CD4-positive, alpha-beta T cell treated with Interleukin-6 at 100 ng/mL for 8 hours (primary cell): ENCODE measurements at places on chromosomes 3 and 15.
A peak's percentile ranks its signal among the peaks of the same experiment; 100 is the strongest.

DNA sequence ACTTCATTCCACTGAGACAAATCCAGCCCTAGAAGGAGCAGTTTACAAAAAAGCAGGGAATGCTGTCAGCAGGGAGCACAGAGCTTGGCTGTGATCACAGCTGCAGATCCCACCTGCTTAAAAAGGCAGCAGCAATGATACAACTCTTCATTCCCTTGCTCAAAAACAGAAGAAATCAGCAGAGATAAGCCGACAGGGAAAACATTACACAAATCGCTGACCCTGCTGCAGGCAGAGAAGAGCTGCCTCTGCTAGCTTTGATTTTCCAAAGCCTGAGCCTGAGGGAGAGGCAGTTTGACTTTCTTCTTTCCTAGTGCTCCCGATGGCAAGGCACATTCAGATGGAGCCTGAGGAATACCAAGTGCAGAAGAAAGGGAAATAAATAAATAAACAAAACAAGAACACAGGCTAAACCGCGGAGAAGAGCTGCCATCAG lies 80.2 kb downstream of the SHQ1 start:
- DNase-seq = no peak

DNA sequence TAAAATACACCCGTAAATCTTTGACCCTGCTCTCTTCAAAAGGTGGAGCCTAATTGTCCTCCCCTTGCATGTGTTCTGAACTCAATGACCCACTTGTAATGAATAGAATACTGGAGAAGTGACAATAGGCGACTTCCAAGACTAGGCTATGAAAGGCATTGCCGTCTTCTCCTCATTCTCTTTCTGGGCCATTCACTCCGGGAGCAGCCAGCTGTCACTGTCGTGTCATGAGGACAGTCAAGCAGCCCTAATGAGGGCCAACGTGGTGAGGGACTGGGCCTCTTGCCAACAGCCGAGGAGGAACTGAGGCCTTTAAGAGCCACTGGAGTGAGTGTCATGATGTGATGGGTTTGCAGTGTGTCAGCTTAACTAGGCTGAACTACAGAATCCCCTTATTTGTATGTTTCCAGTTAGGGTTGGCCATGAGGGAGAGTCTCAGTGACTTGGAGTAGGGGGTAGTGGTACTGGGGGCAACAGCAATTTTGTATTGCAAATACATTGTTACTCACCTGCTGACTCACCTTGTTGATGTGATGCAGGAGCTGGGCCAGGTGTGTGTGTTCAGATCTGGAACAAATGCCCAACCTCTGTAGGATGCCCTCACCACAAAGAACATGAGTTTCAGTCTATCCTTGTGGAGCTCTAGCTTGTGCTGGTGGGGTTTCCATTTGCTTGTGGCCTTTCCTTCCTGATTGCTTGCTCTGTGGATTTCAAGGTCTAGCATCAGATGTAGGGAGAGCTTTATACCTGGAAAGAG lies 188.5 kb upstream of the PROK2 start:
- DNase-seq = no peak

GRCh38 chr3:188404701-188405100 lies 250.7 kb downstream of the LPP start:
- DNase-seq = no peak

DNA sequence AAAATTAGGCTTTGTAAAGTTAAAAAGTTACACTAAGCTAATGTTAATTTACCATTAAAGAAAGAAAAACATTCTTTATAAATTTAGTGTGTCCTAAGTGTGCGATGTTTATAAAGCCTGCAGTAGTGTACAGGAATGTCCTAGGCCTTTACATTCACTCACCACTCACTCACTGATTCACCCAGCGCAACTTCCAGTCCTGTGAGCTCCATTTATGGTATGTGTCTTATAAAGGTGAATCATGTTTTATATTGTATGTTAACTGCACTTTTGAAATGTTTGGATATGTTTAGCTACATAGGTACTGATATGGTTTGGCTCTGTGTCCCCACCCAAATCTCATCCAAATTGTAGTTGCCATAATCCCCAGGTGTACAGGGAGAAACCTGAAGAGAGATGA lies 549.7 kb upstream of the EPHA6 start:
- no peak for DNase-seq

DNA sequence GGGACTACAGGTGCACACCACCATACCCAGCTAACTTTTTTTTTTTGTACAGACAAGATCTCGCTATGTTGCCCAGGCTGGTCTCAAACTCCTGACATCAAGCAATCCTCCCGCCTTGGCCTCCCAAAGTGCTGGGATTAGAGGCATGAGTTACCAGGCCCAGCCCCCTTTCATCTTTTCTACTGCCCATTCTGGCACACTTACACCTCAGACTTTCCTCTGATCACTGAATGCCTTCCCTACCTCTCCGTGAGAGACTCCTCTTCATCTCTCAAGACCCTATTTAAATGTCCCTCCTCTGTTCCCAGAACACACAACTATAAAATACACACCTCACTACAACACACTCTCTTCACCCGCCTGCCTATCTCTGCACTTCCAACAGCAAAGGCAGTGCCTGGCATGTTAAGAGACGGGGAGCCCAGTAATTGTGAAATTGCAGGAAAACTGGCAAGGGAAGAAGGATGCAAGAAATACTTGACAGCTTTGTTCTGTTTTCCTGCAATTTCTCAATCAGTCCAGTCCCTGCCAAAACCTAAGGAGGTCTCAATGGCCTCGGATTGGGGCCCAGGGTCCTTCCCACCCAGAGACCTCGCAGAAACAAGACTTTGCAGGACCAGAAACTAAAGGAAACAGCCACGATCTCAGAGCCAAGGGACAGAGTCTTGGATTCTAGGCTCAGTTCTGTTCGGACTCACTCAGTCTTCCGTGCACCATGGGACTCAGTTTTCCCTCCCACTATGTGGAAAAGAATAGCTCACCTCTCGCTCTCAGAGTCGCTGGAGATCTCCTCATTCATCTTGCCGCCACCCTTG lies 849 bp downstream of the RRP9 start:
- no peak for DNase-seq

GRCh38 chr3:108862865-108863798 lies 40.5 kb downstream of the TRAT1 start:
- peak; percentile 43 for DNase-seq

GRCh38 chr15:38325648-38325990 lies 73.0 kb downstream of the SPRED1 start:
- DNase-seq = no peak

GRCh38 chr3:72789786-72790185 lies 58.5 kb downstream of the SHQ1 start:
- DNase-seq = no peak

- DNase-seq = no peak
These were observed 146.3 kb upstream of the CTDSPL start for GRCh38 chr3:37715358-37715757.

DNA sequence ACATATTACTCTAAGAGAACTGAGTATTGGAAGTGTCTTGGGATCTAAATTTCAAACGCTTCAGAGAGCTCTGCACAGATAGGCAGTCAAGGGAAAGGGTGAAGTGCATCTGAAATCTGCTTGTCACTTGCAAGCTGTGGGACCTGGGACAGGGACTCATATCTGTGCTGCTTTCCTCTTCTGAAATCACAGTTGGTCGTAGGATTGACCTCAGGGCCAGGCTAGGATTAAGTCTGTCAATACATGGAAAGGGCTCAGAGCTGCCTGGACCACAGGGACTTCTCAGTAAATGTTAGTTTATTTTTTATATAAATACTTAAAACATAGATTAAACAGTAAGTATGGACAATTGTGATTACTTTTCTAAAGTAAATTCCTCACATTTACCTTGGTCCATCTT lies 74.7 kb upstream of the CMTM7 start:
- no peak for DNase-seq

DNA sequence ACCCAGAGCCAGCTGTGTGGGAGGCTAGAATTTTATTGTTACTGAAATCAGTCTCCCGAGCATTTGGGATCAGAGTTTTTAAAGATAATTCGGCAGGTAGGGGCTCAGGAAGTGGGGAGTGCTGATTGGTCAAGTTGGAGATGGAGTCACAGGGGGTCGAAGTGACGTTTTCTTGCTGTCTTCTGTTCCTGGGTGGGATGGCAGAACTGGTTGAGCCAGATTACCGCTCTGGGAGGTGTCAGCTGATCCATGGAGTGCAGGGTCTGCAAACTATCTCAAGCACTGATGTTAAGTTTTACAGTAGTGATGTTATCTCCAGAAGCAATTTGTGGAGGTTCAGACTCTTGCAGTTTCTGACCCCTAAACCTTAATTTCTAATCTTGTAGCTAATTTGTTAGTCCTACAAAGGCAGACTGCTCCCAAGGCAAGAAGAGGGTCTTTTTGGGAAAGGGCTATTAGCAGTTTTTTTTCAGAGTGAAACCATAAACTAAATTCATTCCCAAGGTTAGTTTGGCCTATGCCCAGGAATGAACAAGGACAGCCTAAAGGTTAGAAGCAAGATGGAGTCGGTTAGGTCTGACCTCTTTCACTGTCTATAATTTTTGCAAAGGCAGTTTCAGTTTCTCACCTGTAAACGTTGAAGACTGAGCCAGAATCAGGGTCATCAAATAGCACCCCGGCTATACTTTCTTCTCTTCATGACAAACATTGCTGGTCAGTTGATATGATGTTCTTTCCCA lies 28.2 kb downstream of the FLNB start:
- no peak for DNase-seq

DNA sequence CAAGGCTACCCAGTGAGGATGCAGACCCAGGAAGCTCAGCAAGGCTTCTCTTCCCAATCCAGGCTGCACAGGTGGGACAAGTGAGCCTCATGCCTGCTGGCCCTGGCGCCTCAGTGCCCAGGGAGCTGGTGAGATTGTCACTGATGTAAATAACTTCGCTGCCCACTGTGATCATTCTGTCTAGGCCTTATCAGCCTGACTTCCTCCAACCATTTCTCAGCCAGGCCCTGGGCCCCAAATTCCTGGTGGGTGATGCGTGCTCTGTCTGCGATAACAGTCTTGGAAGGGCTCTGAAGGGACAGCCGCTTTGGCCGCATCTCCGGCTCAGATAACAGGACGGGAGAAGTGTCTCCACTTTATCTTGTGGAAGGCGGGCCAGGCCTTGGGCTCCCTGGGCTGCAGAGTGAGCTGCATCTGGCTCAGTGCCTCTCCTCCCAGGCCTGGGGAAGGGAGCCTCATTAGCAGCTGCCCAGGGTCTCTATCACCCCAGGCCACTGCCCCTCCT lies 2.2 kb upstream of the FBLN2 start:
- no peak for DNase-seq

GRCh38 chr3:180325958-180326357 lies 276.0 kb upstream of the TTC14 start:
- no peak for DNase-seq

- no peak for DNase-seq
These were observed 44.6 kb upstream of the RBMS3 start for GRCh38 chr3:29236146-29236840.

DNA sequence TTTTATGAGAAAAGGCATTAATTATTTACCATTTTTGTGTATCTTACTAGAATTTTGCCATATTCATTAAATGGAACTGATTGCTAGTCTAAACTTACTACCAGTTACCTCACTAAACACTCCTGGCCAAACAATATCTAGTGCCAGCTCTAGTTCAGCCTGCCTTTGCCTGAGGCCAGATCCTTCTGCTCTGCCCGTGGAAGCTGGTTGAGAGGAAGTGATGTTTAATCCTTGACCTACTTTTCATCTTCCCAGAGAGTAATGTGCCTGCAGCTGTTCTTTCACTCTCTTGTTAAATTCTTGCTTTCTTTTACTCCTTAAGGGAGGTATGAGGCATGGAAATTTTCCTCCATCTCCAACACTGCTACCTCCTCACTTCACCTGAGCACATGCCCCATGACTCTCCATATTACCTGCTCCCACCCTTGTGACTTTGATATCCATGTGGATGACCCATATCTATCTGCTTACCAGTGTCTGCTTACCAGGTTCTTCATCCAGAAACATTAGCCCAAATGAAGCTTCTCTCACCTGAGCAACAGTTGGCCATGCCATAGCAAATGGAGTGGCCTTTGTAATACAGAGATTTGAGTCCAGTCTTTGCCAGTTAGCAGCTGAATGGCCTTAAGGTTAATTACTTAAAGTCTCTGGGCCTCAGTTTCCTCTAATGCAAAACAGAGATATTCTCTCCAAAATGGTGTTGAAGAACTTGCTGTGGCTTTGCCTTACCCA lies 53.4 kb downstream of the UBE2E1 start:
- no peak for DNase-seq

GRCh38 chr3:12659316-12660015 lies 4.5 kb downstream of the RAF1 start:
- no peak for DNase-seq

DNA sequence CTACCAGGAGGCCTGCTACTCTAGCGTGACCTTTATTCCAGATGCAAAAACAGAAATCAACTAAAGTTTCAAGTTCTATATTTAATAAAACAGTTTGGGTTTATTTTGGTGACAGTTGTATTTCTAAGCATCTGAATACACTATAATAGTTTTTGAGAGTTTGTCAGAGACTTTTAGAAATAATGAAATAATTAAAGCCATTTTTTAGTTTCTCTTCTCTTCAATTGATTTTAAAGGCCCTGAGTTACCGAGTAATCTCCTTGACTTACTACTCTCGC lies 523.4 kb downstream of the CADM2 start:
- no peak for DNase-seq

DNA sequence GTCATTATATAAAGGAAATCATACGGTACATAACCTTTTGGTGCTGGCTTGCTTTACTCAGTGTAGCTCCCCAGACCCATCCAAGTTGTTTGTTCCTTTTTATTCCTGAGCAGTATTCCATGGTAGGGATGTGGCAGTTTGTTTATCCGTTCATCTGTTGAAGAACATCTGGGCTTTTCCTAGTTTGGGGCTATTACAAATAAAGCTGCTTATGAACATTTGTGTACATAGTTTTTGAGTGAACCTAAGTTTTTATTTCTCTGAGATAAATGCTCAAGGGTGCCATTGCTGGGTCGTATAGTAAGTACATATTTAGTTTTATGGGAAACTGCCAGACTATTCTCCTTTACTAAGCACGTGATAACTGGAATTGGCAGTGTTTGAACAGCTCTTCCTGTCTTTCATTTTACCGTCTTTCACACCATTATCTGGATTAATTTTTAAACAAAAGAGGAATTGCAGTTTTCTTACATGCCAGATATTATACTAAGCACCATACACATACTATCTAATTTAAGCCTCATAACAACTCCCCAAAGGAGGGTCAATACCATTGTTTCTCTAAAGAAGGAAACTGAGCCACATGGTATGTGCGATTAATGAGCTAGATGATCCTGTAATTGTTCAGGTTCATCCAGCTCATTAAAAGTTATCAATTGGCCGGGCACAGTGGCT lies 85.6 kb downstream of the PTPRG start:
- no peak for DNase-seq

GRCh38 chr15:66879531-66880368 lies 177.7 kb downstream of the SMAD6 start:
- no peak for DNase-seq

GRCh38 chr3:55690726-55691125 lies 203.6 kb upstream of the WNT5A start:
- no peak for DNase-seq

DNA sequence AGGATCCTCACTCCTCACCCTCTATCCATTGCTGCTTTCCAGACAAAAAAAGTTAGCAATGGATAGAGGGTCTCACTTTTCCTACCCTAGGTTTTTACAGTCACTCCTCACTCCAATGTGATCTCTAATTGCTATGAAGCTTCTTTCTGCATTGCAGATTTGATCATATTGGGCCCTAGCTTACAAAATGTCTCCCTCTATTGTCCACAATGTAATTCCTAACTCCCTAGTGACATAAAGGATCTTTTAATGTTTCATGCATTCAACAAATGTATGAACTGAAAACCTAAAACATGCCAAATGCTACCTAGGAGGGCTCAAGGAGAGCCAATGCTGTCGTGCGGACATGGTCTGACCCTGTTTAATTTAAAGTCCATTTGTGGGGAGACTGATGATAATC lies 234.8 kb downstream of the CADM2 start:
- no peak for DNase-seq

- DNase-seq = no peak
These were observed 93.1 kb downstream of the RAD18 start for GRCh38 chr3:8870134-8870533.
